ENCODE measurements at places on chromosomes 2 and 18. TPM values are rescaled to one million over a fixed set of nuclear protein-coding genes. Genes with fewer than 3 reads are reported as not detected.

The STRN gene
- total RNA-seq = 36.8 TPM

The RASGRP3 gene
- 5.8 TPM for total RNA-seq

The TUBB8B gene
- not detected for total RNA-seq

The DCC gene
- not detected for total RNA-seq

The SLC9A4 gene
- 0.13 TPM for total RNA-seq

The CKAP2L gene
- 45.4 TPM for total RNA-seq

The MC2R gene
- total RNA-seq = not detected

The KLHL30 gene
- not detected for total RNA-seq

The CRYGC gene
- total RNA-seq = not detected

The TRIM43 gene
- not detected for total RNA-seq

The CHRNG gene
- not detected for total RNA-seq

The C2orf78 gene
- not detected for total RNA-seq

The TUBA3E gene
- not detected for total RNA-seq

The ACP1 gene
- 87.7 TPM for total RNA-seq

The DYNC2LI1 gene
- 2.6 TPM for total RNA-seq

The C1QL2 gene
- not detected for total RNA-seq

The ATOH8 gene
- total RNA-seq = 0.10 TPM

The VWA3B gene
- total RNA-seq = not detected

The NEB gene
- 0.65 TPM for total RNA-seq

The ALPP gene
- total RNA-seq = not detected

The ADGRF3 gene
- total RNA-seq = 5.2 TPM

The INPP5D gene
- 121 TPM for total RNA-seq

The TUBA4B gene
- not detected for total RNA-seq

The NEURL3 gene
- total RNA-seq = not detected

The CASP8 gene
- 92.2 TPM for total RNA-seq

The MDH1B gene
- 0.10 TPM for total RNA-seq

The MAP4K3 gene
- 9.5 TPM for total RNA-seq

The PAIP2B gene
- total RNA-seq = 2.6 TPM

The ATP6V1B1 gene
- not detected for total RNA-seq

The RFX8 gene
- 0.73 TPM for total RNA-seq

The PDE11A gene
- not detected for total RNA-seq

The HOXD1 gene
- total RNA-seq = not detected

The LIMS3 gene
- total RNA-seq = 2.5 TPM

The ABHD1 gene
- total RNA-seq = 0.51 TPM

The ANKRD30B gene
- total RNA-seq = not detected

The C1GALT1C1L gene
- total RNA-seq = not detected

The MALL gene
- total RNA-seq = not detected

The PDIA6 gene
- 104 TPM for total RNA-seq

The STK11IP gene
- total RNA-seq = 32.5 TPM

The MC4R gene
- not detected for total RNA-seq

The L3MBTL4 gene
- 0.10 TPM for total RNA-seq

The LHCGR gene
- total RNA-seq = not detected

The CDK15 gene
- not detected for total RNA-seq

The ACMSD gene
- total RNA-seq = not detected

The SP100 gene
- total RNA-seq = 239 TPM

The PLEK gene
- total RNA-seq = 1.4 TPM

The NEU4 gene
- 0.19 TPM for total RNA-seq

The NMUR1 gene
- 0.76 TPM for total RNA-seq

The DGKD gene
- 144 TPM for total RNA-seq

The OTX1 gene
- not detected for total RNA-seq

The HTR2B gene
- total RNA-seq = not detected

The EPHA4 gene
- 26.1 TPM for total RNA-seq

The RGPD3 gene
- total RNA-seq = 0.13 TPM

The MYCN gene
- 0.20 TPM for total RNA-seq

The SAG gene
- 0.10 TPM for total RNA-seq

The KATNAL2 gene
- 0.82 TPM for total RNA-seq

The GNLY gene
- 26.3 TPM for total RNA-seq

The SLC5A7 gene
- total RNA-seq = not detected

The MAPK4 gene
- not detected for total RNA-seq

Measured in activated naive CD4-positive, alpha-beta T cell treated with anti-CD3 and anti-CD28 coated beads, Interleukin-2, amount 10 ng/mL, durations not matched to agents 5 hours and 36 hours (primary cell).